A549 treated with Mapracorat at 1 μM for 4 hours (cell line): ENCODE measurements at places on chromosomes 1 and 21. TPM values are rescaled to one million over a fixed set of nuclear protein-coding genes. Genes with fewer than 3 reads are reported as not detected.

The ANKRD45 gene
- total RNA-seq: 0.08 to 0.15 TPM (median 0.10 TPM) in 5 replicates

The PODN gene
- not detected in 5 replicates for total RNA-seq

The DNAJC28 gene
- total RNA-seq: 0.29 to 0.42 TPM (median 0.34 TPM) in 5 replicates

The ITLN2 gene
- 0.55 to 0.85 TPM (median 0.62 TPM) in 5 replicates for total RNA-seq

The S100A9 gene
- total RNA-seq: 0.77 to 1.2 TPM (median 1.1 TPM) in 4 of 5 replicates, not detected in the other

The PSMD4 gene
- total RNA-seq: 173 to 208 TPM (median 192 TPM) in 5 replicates

The C1orf35 gene
- total RNA-seq: 29.4 to 41.3 TPM (median 39.2 TPM) in 5 replicates

The SERINC2 gene
- 18.4 to 34.0 TPM (median 27.5 TPM) in 5 replicates for total RNA-seq

The MKNK1 gene
- 18.3 to 21.3 TPM (median 19.5 TPM) in 5 replicates for total RNA-seq

The C1orf87 gene
- not detected in 5 replicates for total RNA-seq

The PTPN22 gene
- not detected in 5 replicates for total RNA-seq

The SLC30A2 gene
- 0.11 to 0.96 TPM (median 0.31 TPM) in 5 replicates for total RNA-seq

The ATP6V1G3 gene
- not detected in 5 replicates for total RNA-seq

The SLC45A3 gene
- 4.9 to 5.8 TPM (median 5.5 TPM) in 5 replicates for total RNA-seq

The ATP1A4 gene
- total RNA-seq: not detected in 5 replicates

The FAF1 gene
- total RNA-seq: 33.0 to 39.4 TPM (median 38.8 TPM) in 5 replicates

The CFHR3 gene
- 0.08 to 0.35 TPM (median 0.14 TPM) in 3 of 5 replicates, not detected in the others for total RNA-seq

The UQCRHL gene
- 5.8 to 8.9 TPM (median 6.2 TPM) in 5 replicates for total RNA-seq

The NHLH1 gene
- total RNA-seq: 0.38 to 0.74 TPM (median 0.39 TPM) in 5 replicates

The SLC22A15 gene
- 0.52 to 1.0 TPM (median 0.81 TPM) in 5 replicates for total RNA-seq

The PDZK1 gene
- total RNA-seq: 0.72 to 1.1 TPM (median 0.83 TPM) in 5 replicates

The SDE2 gene
- 7.3 to 8.7 TPM (median 8.0 TPM) in 5 replicates for total RNA-seq

The SPRR1B gene
- total RNA-seq: not detected in 5 replicates

The PTPRC gene
- not detected in 5 replicates for total RNA-seq

The TGFB2 gene
- total RNA-seq: 10.2 to 14.8 TPM (median 12.8 TPM) in 5 replicates

The IARS2 gene
- total RNA-seq: 88.1 to 109 TPM (median 106 TPM) in 5 replicates

The CD55 gene
- 88.5 to 133 TPM (median 111 TPM) in 5 replicates for total RNA-seq

The FAM72D gene
- total RNA-seq: 4.9 to 6.9 TPM (median 5.6 TPM) in 5 replicates

The C8B gene
- total RNA-seq: not detected in 5 replicates

The FAM72B gene
- total RNA-seq: 5.3 to 7.2 TPM (median 6.1 TPM) in 5 replicates

The COL24A1 gene
- 0.02 to 0.06 TPM (median 0.02 TPM) in 4 of 5 replicates, not detected in the other for total RNA-seq

The LCE3D gene
- total RNA-seq: 1.7 to 2.7 TPM (median 2.3 TPM) in 5 replicates

The L1TD1 gene
- not detected in 5 replicates for total RNA-seq

The NECTIN4 gene
- total RNA-seq: 1.5 to 2.2 TPM (median 1.9 TPM) in 5 replicates

The TNFSF18 gene
- total RNA-seq: not detected in 5 replicates

The PRAMEF12 gene
- not detected in 5 replicates for total RNA-seq

The PDZK1IP1 gene
- total RNA-seq: 6.9 to 9.5 TPM (median 8.0 TPM) in 5 replicates

The RXFP4 gene
- not detected in 5 replicates for total RNA-seq

The SEMA6C gene
- total RNA-seq: 1.5 to 2.6 TPM (median 1.7 TPM) in 5 replicates

The CFAP410 gene
- total RNA-seq: 5.2 to 11.5 TPM (median 8.8 TPM) in 5 replicates

The PSRC1 gene
- total RNA-seq: 16.3 to 25.3 TPM (median 22.6 TPM) in 5 replicates

The HNRNPCL1 gene
- total RNA-seq: not detected in 5 replicates

The SH3BGR gene
- 0.30 to 1.3 TPM (median 0.71 TPM) in 4 of 5 replicates, not detected in the other for total RNA-seq

The SLAMF1 gene
- not detected in 5 replicates for total RNA-seq

The CFHR4 gene
- total RNA-seq: not detected in 5 replicates

The RGS16 gene
- 0.25 to 0.45 TPM (median 0.28 TPM) in 5 replicates for total RNA-seq

The NR0B2 gene
- not detected in 5 replicates for total RNA-seq

The DMBX1 gene
- total RNA-seq: 0.63 to 1.2 TPM (median 0.94 TPM) in 5 replicates

The TNFRSF1B gene
- total RNA-seq: 0.35 to 0.78 TPM (median 0.48 TPM) in 5 replicates

The KIF17 gene
- 1.6 to 2.7 TPM (median 2.1 TPM) in 5 replicates for total RNA-seq

The MATN1 gene
- total RNA-seq: 0.11 to 0.26 TPM (median 0.17 TPM) in 4 of 5 replicates, not detected in the other

The MYCL gene
- total RNA-seq: 1.1 to 1.4 TPM (median 1.3 TPM) in 5 replicates

The HLX gene
- total RNA-seq: 3.2 to 4.2 TPM (median 3.6 TPM) in 5 replicates

The HAO2 gene
- total RNA-seq: not detected in 5 replicates

The PAQR6 gene
- total RNA-seq: 3.3 to 5.1 TPM (median 4.0 TPM) in 5 replicates

The TTLL7 gene
- total RNA-seq: 2.2 to 4.3 TPM (median 2.9 TPM) in 5 replicates

The GPR153 gene
- total RNA-seq: 2.6 to 3.7 TPM (median 3.4 TPM) in 5 replicates
